ENCODE measurements at places on chromosomes 2 and 18.

DNA sequence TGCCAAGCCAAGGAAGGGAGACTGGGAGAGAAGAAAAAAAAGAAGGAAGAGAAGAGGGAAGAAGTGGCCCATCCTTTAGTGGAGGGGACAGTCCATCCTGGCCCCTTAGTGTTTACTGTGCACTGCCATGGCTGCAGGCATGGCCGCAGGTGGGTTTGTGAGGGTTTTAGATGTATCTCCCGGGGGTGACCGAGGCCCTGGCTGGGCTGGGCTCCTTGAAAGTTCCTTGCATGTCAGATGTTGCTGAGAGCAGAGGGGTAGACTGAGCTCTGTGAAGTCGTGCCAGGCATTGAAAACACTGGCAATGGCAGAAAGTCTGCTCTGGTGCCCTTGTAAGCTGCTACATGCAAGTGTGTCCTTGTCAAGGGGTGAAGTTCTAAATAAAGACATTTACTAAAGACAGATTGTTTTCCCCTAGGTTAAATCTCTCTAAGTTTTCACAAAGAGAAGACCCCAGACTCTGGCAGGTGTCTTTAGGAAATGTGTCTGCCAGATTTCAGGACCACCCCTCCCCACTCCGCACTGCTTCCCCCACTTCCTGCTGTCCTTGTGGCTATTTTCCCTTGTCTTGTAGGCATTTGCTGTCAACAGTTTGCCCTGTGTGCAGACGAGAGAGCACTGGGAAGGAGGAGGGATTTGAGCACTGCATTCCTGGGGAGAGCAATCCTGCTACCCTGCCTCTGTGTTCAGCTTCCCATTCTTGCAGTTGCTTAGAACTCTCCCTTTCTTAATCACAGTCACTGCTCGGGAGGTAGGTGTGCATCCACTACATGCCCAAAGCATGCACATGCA, 68.4 kb downstream of the ACOXL start:
- no peak for DNase-seq

- DNase-seq = no peak
Measured at GRCh38 chr2:219171231-219171651, 1.4 kb upstream of the SLC23A3 start.

DNA sequence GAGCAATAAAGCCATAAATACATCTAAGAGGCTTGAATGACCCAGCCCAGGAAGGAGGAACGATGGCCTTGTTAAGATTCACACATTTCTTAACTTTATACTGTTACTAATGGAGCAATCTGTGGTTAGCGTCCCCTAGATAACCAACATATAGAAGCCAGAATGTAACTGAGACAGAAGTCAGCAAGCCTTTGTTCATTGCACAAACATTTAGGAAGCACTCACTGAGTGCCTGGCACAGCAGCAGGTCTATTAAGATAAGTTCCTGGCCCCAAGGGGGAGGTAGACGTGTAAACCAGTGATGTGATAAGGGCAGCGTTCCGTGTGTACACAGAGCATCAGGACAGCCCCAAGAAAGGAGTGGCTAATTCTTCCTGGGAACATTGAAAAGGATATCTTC, 63.6 kb upstream of the ATL2 start:
- DNase-seq = no peak

DNA sequence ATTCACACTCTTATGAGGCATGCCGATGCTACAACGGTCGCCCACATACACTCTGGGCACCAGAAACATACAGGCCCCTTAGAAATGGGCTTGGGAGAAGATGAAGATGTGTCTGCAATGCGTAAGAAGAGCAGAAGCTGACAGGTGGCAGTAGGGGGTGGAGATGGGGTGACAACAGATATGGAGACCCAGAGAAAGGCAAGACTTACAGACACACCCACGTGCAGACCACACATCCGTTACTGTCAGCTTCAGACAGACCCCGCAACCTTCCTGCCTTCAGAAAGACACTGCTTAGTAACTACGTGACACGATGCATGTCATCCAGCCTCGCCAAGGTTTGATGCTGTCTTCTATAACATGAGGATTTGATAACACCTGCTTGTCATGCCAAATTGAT, 89.5 kb downstream of the ZFP36L2 start:
- no peak for DNase-seq

- no peak for DNase-seq
Measured at GRCh38 chr2:10556271-10557140, 108.4 kb upstream of the ODC1 start.

- no peak for DNase-seq
Measured at GRCh38 chr2:48170281-48170680, 264.0 kb upstream of the FBXO11 start.

DNA sequence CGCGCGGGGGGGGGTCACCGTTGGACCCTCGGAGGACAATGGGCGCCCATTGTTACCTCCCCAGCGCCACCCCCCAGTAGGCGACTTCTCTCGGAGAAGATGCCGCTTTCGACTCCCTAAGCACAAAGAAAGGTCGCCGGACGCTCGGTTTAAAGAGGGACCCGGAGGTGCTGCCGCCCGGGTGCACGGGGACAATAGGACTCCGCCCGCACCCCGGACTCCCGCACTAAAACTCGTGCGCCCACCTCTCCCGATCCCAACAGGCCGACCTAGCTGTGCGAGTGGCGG, 318 bp upstream of the CDC42EP3 start:
- no peak for DNase-seq

GRCh38 chr2:189481071-189481470, 39.8 kb downstream of the WDR75 start:
- DNase-seq = no peak

- no peak for DNase-seq
Measured at GRCh38 chr2:195470622-195471021, 186.4 kb upstream of the SLC39A10 start.

GRCh38 chr2:112811841-112812306, 24.7 kb downstream of the IL1B start:
- DNase-seq = no peak
